NCI-H187 (cell line): ENCODE measurements at places on chromosomes 5 and 9.

DNA sequence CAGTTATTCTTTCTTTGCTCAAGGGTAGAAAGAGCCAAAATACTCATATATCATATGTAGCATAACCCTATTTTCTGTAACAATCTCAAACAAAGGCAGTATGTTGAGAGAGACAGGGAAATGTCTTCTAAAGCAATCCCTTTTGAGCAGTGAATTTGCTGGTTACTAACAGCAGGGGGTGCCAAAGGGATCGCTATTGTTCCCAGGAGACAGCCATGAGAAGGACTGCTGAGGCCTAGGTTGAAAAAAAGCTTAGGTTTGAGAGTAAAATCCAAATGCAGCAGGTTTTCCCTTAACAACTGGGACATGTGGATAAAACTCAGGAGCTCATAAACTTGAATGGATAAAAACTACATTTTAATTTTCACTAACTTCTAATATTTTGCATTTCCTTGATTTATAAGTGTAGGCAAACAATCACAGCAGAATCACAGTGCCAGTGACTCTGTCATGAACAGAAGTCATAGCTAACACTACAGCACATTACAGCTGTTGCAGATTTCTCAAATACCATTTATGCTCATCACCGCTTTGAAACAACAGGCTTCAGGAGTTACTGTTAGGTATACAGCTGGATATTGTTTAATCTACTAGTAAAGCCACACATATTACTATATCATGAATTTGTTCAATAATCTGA, 148.4 kb downstream of the MAPKAP1 start:
- DNase-seq, result peak; percentile 13

DNA sequence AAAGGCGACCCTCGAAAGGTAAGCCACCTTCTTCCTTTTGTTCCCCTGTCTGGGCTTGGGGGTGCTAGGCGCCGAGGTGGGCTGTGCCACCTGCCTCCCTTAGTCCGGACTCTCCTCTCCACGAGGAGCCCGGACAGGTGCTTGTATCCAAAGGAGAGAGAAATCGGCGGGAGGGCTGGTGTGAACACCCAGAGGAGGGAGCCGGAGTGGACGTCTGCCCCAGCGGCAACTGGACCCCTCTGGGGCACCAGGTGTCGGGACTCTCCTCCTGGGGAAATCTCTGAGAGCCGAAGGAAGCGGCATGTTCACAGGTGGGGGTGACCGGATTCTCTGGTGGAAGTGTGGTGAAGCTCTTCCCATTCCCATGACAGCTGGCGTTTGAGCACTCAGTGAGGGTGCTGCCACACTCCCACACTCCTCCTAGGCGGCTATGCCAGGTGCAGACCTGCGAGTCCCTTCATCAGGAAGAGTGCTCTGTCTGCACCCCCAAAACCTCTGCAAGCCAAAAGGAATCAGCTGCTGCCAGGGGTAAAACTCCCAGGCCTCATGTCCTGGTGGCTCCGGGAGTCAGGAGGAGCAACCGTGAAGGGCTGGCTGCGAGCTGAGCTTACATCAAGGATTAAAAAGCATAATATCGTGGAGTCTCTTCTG, 921 bp downstream of the KCNIP1 start:
- DNase-seq, result no peak

DNA sequence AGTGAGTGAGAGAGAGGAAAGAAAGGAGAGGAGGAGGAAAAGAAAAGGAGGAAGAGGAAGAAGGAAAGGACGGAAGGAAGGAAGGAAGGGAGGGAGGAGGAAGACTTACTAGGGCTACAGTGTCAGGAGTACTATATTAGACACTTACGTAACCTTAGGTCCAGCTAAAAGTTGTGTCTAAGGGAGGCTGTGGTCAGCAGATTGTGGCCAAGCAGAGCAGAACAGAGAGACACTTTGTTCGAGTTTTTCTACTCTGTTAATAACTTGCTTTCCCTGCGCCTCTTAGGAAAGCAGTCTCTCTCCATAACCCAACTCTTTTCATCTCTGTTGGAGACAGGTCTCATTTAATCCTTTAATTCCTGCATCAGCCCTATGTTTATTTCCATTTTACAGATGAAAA, 138.9 kb downstream of the KCNN2 start:
- DNase-seq, result no peak

GRCh38 chr5:128225245-128226030, 141.9 kb downstream of the SLC12A2 start:
- DNase-seq, result no peak

- DNase-seq, result no peak
These were observed 15.0 kb downstream of the ICE1 start for GRCh38 chr5:5437227-5438172.

DNA sequence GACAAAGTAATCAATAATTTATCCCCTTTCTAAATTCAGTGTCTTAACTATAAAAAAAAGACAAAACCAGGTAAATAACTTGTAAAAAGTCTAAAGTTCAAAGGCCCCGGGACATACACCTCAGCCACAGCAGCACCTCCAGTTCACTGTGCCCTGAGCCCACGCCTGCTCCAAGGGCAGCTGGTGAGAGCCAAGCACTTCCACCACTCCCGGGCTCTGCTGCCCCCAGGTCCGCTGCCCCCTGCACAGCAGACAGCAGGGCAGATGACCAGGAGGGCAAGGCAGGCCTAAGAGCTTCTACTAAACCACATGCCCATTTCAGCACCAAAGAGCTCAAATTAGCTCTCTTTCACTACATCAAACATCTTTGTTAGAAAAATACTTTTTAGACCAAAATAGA, 91.9 kb downstream of the CAMSAP1 start:
- no peak for DNase-seq

DNA sequence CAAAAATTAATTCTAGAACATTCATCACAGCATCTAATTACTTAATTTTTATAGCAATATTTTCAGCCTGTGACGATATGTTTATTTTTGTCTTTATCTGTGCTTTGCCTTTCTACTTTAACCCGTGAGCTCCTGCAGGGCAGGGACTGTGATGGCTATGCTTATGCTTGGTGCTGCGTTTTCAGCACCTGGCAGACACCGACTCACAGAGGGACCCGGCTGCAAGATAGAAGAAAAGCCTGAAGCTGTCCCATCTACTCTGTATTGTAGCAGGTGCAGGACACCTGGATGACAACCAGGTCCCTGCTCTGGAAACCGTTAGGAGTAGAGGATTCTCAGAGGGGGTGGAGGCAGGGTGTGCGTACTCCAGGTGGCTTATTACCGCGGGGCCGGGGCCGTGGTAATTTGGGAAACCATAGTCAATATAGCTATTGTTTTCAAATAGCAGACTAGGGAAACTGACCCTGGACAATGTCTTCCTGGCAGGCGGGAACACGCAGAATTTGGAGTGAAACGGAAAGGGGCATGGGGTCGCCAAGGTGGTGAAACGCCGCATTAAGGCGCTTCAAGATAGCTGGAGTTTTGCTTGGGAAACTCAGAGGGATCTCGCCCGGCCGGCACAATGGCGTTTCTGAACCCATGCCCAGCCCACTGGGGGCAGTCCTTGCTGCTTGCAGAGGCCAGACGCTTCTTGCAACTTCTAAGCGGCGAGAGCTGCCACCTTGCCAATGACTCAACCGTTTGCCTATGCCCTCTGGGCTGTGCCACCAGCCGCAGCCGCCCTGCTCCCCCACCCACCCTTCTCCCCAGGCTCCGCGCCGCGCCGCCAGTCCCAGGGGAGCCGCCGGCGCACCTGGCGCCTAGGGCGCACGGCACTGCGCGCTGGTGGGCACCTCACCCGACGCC, 140.1 kb upstream of the PALM2AKAP2 start:
- no peak for DNase-seq

DNA sequence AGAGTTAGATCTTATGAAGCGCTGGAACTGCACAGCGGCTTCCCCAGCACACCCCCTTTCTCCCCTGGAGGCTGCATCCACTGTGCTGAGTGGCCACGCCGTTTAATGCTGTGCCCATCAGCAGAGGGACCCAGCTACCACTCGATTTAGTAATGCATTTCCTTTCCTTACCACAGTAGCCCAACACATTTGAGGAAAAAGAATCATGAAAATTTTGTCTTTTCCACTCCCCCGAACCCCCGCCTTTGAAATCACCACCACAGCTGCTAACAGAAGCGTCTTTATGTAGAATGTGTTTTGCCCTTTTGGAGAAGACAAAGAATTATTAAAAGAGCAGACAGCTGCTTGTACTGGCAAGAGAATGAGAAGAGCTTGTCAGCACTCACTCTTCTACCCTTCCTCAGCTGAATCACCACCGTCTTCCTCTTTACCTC, 73.2 kb downstream of the ACER2 start:
- DNase-seq, result no peak

GRCh38 chr5:167392240-167392639, 899.2 kb upstream of the WWC1 start:
- DNase-seq, result no peak

GRCh38 chr5:55446640-55447351, 88.0 kb downstream of the PLPP1 start:
- no peak for DNase-seq

DNA sequence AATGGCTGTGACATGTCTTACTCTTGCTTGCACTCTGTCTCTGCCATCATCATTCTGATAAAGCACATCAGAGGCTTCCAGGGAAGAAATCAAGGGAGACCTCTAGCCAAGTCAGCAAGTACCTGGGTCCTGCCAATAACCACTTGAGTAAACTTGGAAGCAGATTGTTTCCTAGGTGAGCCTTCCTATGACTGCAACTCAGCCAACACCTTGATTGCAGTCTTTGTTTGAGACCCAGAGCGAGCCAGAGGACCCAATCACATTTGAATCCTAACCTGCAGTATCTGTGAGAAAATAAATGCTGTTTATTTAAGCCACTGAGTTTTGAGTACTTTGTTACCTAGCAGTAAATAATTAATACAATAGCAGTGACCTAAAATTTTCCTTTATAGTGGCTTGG, 356.8 kb upstream of the CHD1 start:
- no peak for DNase-seq

DNA sequence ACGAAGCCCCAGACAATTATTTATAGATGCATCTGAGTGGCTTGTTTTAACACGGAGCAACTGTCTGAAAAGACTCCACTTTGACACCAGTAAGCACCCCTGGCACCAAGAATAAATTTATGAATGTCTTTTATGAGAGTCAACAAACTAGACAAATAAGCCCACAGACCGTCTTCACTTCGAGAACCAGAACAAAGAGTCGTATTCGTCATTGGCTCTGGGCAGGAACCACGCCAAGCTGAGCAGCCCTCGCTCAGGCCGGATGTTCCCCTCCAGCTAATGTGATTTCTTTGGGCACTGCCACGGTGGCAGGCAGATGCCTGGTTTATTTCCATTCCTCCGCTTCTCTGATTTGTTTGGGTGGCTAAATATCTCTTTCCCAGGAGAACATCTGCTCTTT, 91.9 kb upstream of the STC2 start:
- no peak for DNase-seq

- DNase-seq, result peak; percentile 12
These were observed 7.9 kb downstream of the CCL21 start for GRCh38 chr9:34701769-34702736.
